CD4-positive, alpha-beta memory T cell (primary cell): ENCODE measurements at places on chromosomes 3 and 15. TPM values are rescaled to one million over a fixed set of nuclear protein-coding genes. Genes with fewer than 3 reads are reported as not detected.

VILL gene
- total RNA-seq, result 41.7 TPM

ITIH1 gene
- total RNA-seq, result not detected

GPR171 gene
- 129 TPM for total RNA-seq

CYP11A1 gene
- total RNA-seq, result not detected

SLC28A2 gene
- not detected for total RNA-seq

TPRA1 gene
- 29.7 TPM for total RNA-seq

C3orf49 gene
- total RNA-seq, result not detected

MUC13 gene
- total RNA-seq, result not detected

TBL1XR1 gene
- 172 TPM for total RNA-seq

POLQ gene
- 0.35 TPM for total RNA-seq

SUCNR1 gene
- total RNA-seq, result 0.14 TPM

ANKRD34C gene
- total RNA-seq, result not detected

LIPH gene
- not detected for total RNA-seq

SLC27A2 gene
- total RNA-seq, result 0.61 TPM

FGD5 gene
- total RNA-seq, result not detected

KCNMB3 gene
- total RNA-seq, result 1.7 TPM

CHAC1 gene
- 1.2 TPM for total RNA-seq

CDCP1 gene
- total RNA-seq, result 0.35 TPM

SLC25A36 gene
- 56.5 TPM for total RNA-seq

REC114 gene
- total RNA-seq, result not detected

CPN2 gene
- not detected for total RNA-seq

ETV5 gene
- total RNA-seq, result 0.81 TPM

CIDEC gene
- total RNA-seq, result not detected

ROPN1B gene
- total RNA-seq, result not detected

GATA2 gene
- total RNA-seq, result not detected

PLSCR2 gene
- total RNA-seq, result 0.76 TPM

SEMA6D gene
- total RNA-seq, result not detected

TNFAIP8L3 gene
- total RNA-seq, result not detected

APOD gene
- total RNA-seq, result not detected

SIDT1 gene
- 56.1 TPM for total RNA-seq

RNF123 gene
- 69.7 TPM for total RNA-seq

TICRR gene
- 0.12 TPM for total RNA-seq

C2CD4A gene
- total RNA-seq, result 0.11 TPM

GOLGA6A gene
- total RNA-seq, result 0.17 TPM

SCN11A gene
- 0.15 TPM for total RNA-seq

CNTN4 gene
- not detected for total RNA-seq

WDR93 gene
- total RNA-seq, result not detected

AGTR1 gene
- total RNA-seq, result not detected
